ENCODE measurements at places on chromosomes 4 and X.

- no peak for DNase-seq
Measured at GRCh38 chrX:49995795-49996455, 73.5 kb downstream of the CLCN5 start.

GRCh38 chrX:50081282-50081889, 119.4 kb downstream of the AKAP4 start:
- no peak for DNase-seq

GRCh38 chrX:139093201-139093600, 381.7 kb upstream of the FGF13 start:
- DNase-seq = no peak

DNA sequence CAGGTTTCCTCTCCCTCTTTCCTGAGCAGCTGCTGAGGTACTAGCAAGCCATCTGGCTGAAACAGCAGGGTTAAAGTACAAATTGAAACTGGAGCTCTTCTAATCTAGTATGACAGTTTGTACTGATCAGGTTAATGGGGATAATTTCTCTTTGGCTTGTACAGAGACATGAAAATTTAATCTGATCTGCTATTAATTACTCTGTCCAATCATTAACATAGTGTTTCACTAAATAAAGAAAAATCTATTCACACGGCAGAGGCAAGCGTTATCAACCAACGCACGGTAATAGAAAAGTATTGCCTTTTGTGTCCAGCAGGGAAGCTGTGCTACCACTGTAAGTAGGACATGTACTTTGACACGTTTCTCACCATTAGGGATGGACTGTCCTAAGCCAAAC, 71.1 kb downstream of the IGSF1 start:
- DNase-seq = no peak

- DNase-seq = peak; percentile 13
Measured at GRCh38 chr4:22607382-22607781, 85.4 kb upstream of the GBA3 start.

DNA sequence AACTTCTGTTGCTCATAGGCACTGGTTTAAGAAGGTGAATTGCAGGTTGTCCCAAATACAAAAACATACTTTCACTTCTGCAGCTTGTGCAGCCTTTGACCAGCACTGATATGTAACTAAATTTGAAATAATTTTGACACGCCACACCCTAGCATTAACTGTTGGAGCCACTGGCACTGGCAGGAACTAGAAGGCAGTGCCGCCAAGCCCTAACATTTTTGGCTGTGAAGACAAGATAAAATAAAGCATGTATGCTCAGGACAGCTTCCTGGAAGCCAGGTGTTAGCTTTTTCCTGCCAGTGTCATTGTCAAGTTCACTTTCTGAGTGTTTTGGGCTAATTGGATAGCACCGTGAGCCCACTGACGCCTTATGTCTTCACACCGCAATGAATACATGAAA, 65.3 kb upstream of the FBXW7 start:
- no peak for DNase-seq

GRCh38 chr4:93199492-93199891, 629.1 kb upstream of the ATOH1 start:
- no peak for DNase-seq

DNA sequence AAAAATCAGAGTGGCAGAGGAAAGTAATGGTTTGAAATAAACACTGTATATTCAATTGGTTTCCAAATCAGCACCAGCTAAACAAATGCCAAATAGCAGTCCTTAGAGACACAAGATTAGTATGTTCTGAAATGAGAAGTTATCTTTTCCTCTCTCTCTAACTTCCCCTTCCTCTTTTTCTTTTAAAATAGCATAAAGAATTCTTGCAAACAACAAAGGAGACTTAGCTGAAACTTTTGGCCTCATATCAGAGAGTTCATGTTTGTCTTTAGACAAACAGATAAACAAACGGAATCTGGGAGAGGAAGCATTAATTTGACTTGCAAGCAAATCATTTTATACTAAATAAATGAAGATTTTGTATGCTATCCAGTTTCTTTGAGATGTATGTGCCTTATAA, 399.0 kb downstream of the GBA3 start:
- DNase-seq = no peak

DNA sequence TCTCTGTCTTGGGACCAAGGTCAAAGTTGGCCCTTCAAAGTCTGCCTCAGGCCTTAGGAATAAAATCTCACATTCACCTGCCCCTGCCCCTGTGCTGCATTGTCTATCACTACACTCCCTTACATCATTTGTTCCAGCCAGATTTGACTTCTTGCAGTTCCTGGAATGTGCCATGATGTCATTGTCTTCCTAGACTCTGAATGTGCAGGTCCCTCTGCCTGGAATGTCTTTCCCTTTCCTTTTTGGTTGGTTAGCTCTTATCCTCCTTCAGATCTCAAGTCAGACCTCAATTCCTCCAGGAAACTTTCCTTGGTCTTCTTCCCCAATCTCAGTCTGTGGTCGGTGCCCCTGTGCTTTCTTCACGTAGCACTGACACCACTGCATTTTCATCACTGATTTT, 67.7 kb upstream of the EFNB1 start:
- DNase-seq = no peak

DNA sequence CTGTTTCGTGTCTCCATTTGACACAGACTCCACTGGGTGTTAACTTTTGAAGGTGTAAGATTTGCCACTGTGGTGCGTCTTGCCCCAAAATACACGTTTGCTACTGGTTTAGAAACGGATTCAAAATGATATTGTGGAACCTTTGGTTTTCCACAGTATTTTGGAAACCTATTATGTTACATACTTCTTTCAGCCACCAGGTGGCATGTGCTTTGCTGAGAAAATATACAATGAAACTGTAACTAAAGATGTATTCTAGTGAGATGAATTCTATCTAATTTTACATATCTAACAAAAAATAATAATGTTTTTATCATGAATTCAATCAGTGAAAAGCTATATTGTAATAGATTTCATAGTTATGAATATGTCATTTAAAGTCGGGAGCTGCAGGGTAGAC, 28.4 kb upstream of the SLITRK4 start:
- no peak for DNase-seq

GRCh38 chr4:31655328-31655727, 935.2 kb downstream of the PCDH7 start:
- no peak for DNase-seq

- no peak for DNase-seq
Measured at GRCh38 chr4:14267373-14268060, 640.0 kb upstream of the BOD1L1 start.

- DNase-seq = no peak
Measured at GRCh38 chr4:185991770-185992169, 77.2 kb upstream of the TLR3 start.

DNA sequence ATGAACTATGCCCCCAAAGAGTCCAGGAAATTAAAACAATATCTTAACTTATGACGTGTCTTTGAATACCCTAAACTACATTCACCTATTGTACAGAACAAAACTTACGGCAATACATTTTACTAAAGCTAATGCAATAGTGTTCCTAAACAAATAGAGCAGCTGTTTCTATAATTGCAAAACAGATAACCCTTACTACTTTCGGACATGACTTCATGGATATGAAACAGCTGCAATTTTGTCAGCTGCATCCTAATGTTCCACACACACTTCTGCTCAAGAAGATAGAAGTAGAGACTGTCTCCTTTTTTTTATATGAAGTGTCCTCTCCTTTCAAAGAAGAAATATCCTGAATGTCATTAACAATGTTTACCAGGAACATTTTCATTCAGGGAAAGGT, 174.9 kb downstream of the ACTRT1 start:
- no peak for DNase-seq

DNA sequence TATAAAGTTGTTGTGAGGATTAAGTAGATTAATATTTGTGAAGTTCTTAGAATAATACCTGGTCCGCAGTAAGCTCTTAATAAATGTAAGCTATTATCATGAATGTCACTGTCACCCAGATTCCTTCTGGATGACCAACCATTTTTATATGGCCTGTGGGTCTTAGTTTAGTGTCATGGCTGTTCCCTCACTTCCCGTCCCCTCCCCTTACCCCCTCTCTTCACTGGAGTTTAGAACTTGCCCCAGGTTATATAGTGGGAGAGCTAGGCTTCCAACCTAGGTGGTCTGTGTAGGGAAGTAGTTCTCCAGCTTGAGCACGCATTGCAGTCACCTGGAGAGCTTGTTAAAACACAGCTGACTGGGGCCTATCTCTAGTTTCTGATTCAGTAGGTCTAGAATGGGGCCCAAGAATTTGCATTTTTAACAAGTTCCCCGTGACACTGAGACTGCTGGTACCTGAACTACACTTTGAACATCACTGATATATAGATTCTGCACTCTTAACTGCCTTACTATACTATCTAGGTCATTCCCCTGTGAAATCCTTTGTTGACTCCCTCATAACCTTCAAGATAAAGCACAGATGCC, 66.9 kb upstream of the PLAC1 start:
- no peak for DNase-seq

GRCh38 chrX:154408659-154409221, 314 bp downstream of the DNASE1L1 start:
- no peak for DNase-seq

- DNase-seq = no peak
Measured at GRCh38 chr4:112807083-112807482, 170.1 kb downstream of the LARP7 start.

DNA sequence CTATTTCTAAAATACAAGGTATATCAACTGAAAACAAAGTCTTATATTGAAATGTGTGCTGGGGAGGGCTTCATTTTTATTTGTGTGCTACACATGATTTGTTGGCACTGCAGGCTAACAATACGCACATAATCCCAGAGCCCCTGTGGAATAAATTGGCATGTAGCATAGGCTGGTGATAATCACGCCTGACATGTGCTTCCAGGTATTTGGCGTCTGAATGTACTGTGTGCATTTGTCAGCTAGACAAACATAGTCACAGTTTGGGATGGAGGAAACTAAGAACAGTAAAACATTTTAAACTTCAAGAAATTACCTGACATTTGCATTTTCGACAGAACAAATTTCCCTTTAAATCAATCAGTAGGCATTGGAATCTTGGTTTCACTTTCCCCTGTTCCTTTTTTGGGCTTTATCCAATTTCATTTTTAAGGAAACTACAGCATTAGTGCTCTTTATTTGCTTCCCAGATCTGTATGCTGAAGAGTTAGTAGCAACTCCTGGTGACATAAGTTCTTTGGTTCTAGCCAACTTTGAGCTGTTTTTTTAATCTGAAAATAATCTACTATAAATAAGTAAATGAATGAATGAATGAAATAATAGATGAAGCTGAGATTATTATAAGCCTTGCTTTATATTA, 472.3 kb downstream of the PDHA2 start:
- no peak for DNase-seq

DNA sequence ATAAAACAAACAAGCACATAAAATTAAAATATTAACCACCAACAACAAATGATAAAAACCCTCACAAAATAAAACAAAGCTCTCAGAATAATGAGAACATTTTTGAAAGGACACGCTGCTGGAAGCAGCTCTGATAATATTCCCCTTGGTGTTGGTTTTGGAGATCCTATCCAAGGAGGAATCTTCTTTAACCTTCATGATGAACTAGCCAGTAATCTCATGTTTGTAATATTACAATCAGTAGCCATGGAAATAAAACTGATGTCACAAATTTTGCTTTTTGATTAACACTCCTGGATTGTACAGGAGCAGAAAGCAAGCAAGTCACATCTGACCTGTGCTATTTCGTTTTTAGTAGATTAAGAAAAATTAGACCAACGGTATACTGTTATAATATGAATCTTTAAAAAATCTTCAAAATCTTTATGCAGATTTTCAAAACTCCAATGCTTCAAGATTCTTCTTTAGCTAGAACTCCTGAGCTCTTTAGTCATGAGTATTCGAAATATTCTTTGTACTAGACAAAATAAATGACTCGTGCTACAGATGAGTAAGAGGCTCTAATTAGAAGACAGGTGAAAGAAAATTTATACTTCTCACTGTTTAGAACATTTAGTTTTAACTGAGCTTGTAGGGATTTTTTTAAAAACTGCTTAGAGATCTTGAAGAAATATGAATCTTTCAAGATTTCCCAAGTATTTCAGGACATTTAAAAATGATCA, 154.1 kb downstream of the RASL11B start:
- DNase-seq = no peak

- no peak for DNase-seq
Measured at GRCh38 chr4:155787113-155787710, 28.4 kb downstream of the GUCY1B1 start.

DNA sequence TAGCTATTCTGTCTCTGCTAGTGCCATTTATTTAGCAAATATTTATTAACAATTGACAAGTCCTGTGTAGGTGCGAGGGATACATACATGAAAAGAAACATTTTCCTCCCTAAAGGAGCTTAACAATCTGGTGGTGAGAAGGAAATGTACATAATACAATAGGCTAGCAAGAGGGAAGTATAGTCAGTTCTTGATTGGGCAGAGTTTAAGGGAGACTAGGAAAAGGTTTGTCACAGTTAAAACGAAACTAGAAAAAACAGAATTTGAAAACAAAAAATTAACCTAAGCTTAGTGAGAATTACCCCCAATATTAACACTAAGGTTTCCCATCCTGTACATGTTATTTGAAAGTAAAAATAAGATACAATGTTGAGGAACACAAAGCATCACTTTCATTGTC, 8.6 kb upstream of the MAML3 start:
- DNase-seq = no peak

DNA sequence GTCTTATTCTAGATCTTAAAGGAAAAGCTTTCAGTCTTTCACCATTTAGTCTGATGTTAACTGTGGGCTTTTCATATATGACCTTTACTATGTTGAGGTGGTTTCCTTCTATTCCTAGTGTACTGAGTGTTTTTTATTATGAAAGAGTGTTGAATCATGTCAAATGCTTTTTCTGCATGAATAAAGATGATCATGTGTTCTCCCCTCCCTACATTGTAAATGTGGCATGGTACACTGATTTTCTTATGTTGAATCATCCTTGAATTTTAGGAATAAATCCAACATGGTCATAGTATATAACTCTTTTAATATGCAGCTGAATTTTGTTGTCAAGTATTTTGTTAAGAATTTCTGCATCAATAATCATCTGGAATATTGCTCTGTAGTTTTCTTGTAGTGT, 4.3 kb downstream of the CLGN start:
- no peak for DNase-seq

DNA sequence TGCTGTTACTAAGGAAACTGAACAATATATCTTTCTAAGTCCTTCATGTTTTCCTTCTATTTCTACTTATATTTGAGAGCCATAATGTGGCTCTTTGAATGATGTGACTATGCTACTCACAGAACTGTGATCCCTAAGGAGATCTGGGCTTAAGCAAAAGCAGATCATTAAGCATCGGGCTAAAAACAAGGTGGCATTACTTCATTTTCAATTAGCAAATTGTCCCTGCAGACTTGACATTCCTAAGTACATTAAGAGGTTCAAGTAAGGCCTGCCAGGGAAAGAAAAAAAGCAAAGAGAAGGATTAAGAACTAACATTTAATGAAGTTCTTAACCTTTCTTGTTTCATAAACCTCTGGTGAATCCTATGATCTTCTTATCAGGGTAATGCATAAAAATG, 447.6 kb downstream of the PDGFC start:
- no peak for DNase-seq

GRCh38 chrX:43643201-43643600, 12.9 kb upstream of the MAOA start:
- DNase-seq = no peak

- no peak for DNase-seq
Measured at GRCh38 chr4:153589703-153590595, 94.1 kb upstream of the TLR2 start.

- no peak for DNase-seq
Measured at GRCh38 chrX:132756439-132756838, 202.0 kb downstream of the HS6ST2 start.

Data from activated CD8-positive, alpha-beta memory T cell treated with anti-CD3 and anti-CD28 coated beads for 1 hour (primary cell).